ENCODE measurements at places on chromosomes 3 and 15.
A peak's percentile ranks its signal among the peaks of the same experiment; 100 is the strongest.

GRCh38 chr3:148600902-148601765, 96.6 kb upstream of the AGTR1 start:
- no peak for DNase-seq

- peak; percentile 15 for DNase-seq
Measured at GRCh38 chr15:29031502-29032228, 145.9 kb downstream of the APBA2 start.

GRCh38 chr3:30581067-30581585, 25.3 kb upstream of the TGFBR2 start:
- DNase-seq: no peak

- DNase-seq: no peak
Measured at GRCh38 chr3:185316740-185317412, 46.1 kb upstream of the MAP3K13 start.

- DNase-seq: no peak
Measured at GRCh38 chr3:193875601-193876321, 260.2 kb upstream of the HES1 start.

Data from CD4-positive, alpha-beta T cell treated with Interleukin-2 at 100 ng/mL for 4 hours (primary cell).